ENCODE measurements at places on chromosomes 11 and 22.

DNA sequence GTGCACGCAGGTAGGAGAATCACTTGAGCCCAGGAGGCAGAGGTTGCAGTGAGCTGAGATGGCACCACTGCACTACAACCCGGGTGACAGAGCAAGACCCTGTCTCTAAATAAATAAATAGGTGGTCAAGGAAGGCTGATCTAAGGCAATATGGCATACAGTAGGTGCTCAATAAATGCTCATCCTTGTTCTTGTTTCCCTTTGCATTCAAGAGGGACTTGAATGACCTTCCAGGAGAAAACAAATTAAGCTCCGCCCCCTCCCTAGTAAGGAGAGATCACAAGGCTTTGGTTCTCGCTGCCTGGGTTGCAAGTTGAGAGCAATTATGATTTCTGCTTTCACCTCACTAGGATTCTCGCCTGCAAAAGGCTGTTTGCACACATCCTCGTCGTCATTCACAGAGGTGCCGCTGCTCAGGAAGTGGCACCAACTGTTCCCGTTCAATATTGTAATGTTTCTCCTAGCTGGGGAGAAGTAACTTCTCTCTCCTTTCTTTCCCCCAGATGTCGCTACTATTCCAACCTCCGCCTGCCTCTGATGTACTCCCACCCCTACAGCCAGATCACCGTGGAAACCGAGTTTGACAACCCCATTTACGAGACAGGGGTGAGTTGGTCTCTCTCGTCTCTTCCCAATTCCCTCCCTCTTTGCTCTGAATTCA is 51.8 kb upstream of the ASPHD2 start:
- no peak for DNase-seq

DNA sequence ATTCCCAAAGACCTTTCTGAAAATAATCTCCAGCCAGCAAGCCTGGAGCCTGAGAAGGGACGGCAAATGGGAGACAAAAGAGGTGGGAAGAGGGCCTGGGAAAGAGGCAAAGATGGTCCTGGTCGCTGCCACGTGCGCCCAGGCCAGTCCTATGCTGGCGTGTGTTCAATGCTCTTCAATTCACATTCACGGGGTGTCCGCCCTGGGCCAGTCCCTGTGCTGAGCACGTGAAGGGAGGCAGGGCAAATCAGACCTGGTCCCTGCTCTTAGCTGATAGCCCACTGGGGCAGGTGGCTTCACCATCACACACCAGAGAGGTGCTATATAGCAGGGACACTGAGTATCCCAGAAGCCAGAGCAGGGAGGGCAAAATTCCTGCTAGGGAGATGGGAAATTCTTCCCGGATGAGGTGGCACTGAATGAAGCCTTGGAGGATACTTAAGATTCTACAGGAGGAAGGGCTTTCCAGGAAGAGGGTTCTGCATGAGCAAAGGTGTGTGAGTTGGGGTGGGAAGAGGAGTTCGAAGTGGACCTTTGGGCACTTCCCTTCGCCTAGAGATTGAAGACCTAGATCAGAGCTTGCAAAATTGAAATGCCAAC is 148.2 kb downstream of the CHST1 start:
- no peak for DNase-seq

GRCh38 chr22:41674846-41675340 is 13.8 kb downstream of the SNU13 start:
- no peak for DNase-seq

DNA sequence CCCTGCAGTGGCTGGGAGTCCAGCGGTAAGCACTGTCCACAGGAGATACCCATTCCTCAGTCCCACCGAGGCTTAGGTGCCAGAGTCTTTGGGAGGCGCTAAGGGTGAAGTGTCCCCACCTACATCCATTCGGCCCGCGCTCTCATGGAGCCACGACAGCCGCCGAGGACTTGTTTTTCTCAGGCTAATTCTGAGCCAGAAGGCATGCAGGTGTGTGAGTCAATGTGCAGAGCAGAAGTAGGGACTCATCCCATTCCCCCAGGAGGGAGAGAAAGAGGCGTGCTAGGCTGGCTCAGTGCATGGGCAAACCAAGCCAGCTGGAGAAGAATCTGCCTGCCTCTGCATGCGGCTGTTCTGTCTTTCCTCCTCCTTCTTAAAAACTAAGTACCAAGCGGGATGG is 46.6 kb downstream of the KCNC1 start:
- DNase-seq = no peak

GRCh38 chr22:39234867-39235687 is 9.7 kb downstream of the PDGFB start:
- DNase-seq = no peak

GRCh38 chr11:36057379-36058042 is 113.6 kb downstream of the LDLRAD3 start:
- DNase-seq = no peak

DNA sequence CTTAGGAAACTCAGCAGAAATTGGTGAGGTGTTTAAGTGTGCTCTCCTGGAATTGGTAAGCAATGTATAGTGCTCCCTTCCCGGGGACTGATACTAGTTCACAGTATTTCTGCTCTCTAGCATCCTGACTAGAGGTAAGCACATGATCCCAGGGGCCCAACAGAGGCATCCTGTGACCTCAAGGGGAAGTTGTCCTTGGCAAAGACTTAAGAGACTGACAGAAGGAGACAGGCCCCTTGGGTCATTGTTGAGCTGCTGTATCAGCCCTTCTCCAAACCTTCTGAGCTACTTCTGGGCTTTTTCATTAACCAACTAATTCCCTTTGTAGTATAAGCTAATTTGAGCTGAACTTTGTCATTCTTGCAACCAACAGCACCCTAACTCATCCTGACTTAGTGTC is 4.3 kb upstream of the TBC1D22A start:
- DNase-seq = no peak

DNA sequence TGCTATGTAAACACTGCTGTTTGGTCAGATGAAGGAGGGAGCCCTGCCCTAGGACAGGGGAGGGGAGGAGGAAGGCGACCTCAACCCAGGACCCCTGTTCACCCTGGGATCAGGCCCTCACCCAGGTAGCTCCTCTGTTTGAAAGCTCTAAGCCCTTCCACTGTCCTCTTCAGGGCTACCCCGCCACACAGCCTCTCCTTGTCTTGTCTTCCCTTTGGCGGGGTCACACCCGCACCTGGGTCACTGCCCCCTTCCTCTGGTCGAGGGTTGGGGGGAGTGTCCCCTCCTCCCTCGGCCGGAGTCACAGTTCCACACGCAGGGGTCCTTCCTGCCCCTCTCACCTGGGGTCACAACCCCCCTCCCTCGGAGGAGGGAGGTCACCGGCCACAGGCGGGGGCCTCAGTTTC is 463 bp upstream of the PTPMT1 start:
- DNase-seq = no peak

GRCh38 chr11:26537341-26537740 is 34.7 kb downstream of the MUC15 start:
- DNase-seq = no peak

DNA sequence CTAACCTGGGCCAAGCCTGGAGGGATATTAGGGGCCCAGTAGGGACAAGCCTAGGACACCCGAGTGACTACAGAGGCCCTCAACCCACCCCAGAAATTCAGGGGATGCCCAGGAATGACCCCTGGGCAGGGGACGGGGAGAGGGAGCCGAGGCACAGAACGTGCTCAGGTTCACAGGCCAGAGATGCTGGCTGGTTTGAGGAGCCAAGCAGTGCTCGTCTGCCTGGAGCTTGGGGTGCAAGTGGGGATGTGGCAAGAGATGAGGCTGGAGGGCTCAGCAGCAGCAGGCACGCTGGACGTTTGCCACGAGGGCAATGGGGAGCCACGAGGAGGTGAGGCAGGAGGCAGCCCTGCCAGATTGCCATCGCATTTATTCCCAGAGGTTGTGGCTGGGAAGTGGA is 34.0 kb upstream of the EMID1 start:
- DNase-seq = no peak

GRCh38 chr22:47795477-47796127 is 1033.2 kb downstream of the TBC1D22A start:
- no peak for DNase-seq
